ENCODE measurements at places on chromosomes 11 and 22.

- ATAC-seq, result peak; percentile 45
Measured at GRCh38 chr22:42720263-42721044, at the start of gene A4GALT. Gene A4GALT (minus strand): TSS chr22:42720870. CDS start chr22:42693951, 26,919 bp downstream.

GRCh38 chr11:64516226-64516625 is 74.8 kb upstream of the SLC22A12 start:
- ATAC-seq, result no peak

GRCh38 chr11:29448246-29448877 is 568.5 kb downstream of the KCNA4 start:
- no peak for ATAC-seq

DNA sequence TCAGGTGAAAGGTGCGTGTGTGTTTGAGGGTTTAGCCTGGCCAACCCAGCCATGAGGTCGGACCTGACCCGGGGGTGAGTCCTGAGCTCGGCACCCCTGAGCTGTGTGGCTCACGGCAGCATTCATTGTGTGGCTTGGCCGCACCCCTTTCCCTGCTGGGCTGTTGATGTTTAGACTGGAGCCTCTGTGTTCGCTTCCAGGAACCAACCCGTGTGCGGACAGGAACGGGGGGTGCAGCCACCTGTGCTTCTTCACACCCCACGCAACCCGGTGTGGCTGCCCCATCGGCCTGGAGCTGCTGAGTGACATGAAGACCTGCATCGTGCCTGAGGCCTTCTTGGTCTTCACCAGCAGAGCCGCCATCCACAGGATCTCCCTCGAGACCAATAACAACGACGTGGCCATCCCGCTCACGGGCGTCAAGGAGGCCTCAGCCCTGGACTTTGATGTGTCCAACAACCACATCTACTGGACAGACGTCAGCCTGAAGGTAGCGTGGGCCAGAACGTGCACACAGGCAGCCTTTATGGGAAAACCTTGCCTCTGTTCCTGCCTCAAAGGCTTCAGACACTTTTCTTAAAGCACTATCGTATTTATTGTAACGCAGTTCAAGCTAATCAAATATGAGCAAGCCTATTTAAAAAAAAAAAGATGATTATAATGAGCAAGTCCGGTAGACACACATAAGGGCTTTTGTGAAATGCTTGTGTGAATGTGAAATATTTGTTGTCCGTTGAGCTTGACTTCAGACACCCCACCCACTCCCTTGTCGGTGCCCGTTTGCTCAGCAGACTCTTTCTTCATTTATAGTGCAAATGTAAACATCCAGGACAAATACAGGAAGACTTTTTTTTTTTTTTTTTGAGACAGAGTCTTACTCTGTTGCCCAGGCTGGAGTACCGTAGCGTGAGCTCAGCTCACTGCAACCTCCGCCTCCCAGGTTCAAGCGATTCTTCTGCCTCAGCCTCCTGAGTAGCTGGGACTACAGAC is 53.9 kb upstream of the PPP6R3 start:
- no peak for ATAC-seq

GRCh38 chr11:84398017-84398626 is 1112.0 kb upstream of the CCDC90B start:
- peak; percentile 48 for ATAC-seq

- ATAC-seq, result no peak
Measured at GRCh38 chr22:47071807-47072641, 309.6 kb downstream of the TBC1D22A start.

DNA sequence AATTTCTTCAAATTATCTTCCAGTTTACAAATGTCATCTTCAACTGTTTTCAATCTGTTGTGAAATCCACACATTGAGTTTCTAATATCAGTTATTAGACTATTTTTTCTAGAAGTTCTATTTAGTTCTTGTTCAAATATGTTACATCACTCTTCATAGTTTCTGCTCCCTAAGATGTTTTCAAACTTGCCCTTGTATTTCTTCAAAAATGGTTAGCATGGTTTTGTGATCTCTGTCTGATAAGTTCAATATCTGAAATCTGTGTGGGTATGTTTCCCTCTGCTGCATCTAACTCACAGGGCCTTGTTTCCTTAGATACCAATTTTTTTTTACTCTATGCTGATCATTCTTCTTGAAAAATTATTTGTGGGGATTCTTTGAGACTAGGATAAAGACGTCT is 46.2 kb upstream of the SLC36A4 start:
- ATAC-seq, result no peak

GRCh38 chr22:50129121-50129736 is 39.4 kb downstream of the MOV10L1 start:
- no peak for ATAC-seq

DNA sequence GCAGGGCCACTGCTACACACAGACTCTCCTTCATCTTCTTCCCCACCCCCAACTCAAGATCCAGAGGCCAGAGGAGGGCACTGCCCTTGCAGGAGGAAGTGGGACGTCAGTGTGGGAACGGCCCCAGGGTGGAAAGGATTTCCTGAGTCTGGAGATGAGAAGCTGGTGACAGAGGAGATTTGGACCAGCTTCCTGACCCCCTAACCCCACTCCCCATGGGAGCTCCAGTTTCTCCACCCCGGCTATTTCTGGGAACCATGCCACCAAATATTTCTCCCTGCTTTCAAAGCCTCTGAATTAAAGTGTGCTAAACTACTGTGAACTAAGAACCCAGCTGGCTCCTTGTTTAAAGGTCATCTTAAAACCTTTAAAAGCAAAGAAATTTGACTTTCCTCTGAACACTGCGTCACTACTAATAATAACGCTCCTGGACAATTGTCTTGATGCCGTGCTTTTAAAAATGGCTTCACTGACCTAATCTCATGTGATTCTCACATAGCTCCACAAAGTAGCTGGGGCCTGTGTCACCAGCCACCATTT is 46.6 kb downstream of the CWC15 start:
- no peak for ATAC-seq

- ATAC-seq, result no peak
Measured at GRCh38 chr11:72754544-72755155, 2.4 kb upstream of the ARAP1 start.

DNA sequence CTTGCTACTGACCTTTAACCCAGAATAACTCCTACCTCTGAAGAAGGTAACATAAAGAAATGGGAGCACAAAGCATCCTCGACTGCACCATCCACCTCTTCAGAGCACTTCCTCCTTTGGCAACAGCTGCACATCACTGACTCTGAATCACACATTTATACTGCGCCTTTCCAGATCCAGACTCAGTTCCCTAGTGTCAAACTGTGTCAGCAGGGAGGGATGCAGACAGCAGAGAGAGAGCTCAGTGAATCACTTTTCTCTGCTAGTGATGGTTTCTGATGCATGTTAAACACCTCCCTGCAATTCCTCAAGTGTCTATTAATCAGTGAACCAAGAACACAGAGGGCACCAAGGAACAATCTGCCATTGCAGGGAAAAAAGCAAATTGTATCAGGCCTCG is 118.9 kb downstream of the PLEKHA7 start:
- no peak for ATAC-seq

DNA sequence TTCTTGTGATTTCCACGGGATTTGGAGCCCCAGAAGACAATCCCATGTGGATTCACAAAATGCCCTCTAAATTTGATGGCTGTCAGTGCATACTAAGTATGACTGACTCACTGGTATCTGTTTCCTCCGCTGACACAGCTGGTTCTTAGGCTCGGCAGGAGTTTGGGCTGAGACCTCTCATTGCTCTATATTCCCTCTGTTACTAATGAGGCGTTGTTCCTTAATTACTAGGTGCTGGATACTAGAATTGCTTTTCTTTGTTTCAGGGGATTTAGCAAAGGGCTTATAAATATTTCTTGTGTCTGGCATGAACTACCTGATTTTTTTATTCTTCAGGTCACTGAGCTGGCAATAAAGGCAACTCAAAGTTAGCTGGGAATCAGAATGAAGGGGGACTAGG is 53.2 kb upstream of the EHF start:
- no peak for ATAC-seq

GRCh38 chr11:57476757-57477506 is 16.6 kb downstream of the RTN4RL2 start:
- ATAC-seq, result peak; percentile 59

- peak; percentile 34 for ATAC-seq
Measured at GRCh38 chr11:116930177-116930576, 92.8 kb upstream of the APOA1 start.

DNA sequence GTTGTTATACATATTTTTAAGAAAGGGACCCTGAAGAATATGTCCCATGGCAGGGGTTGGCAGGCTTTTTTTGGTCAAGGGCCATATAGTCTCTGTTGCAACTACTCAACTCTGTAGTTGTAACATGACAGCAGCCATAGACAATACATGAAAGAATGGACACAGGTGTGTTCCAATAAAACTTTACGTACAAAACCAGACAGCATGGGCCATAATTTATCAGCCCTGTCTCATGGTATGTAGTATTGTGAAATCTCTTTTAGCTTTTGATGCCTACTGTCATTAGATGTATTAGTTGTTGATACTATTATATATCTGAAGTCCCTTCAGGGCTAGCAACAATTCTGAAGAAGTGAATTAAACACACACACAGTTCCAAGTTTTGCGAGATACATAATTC is 2.6 kb downstream of the ZBED5 start:
- no peak for ATAC-seq

DNA sequence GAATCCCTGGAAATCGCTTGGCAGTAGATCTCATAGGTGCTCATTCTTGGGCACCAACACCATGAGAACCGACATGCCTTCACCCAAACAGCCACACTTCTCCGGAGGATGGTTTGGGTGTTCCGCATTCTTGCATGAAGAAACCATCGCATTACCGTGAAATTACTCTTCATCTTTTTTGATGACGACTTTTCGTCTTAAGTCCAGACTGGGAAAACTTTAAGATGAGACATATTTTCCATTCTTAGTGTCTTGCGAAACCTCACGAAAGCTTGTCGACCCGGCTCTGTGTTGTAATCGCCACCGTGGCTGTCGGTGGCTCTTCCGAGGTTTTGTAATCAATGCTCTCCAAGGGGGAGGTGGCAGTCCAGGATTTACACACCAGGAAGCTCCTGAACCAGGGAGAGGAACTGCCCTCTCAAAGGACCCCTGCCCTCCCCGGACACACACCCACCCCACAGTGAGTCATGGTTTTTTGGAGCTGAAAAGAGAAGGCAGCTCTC is 1.7 kb downstream of the TOM1 start:
- ATAC-seq, result no peak

GRCh38 chr22:32569956-32570355 is 95.3 kb downstream of the FBXO7 start:
- ATAC-seq, result no peak

- ATAC-seq, result no peak
Measured at GRCh38 chr11:17233101-17233500, 25.3 kb upstream of the PIK3C2A start.

- no peak for ATAC-seq
Measured at GRCh38 chr11:125476721-125477120, 19.3 kb downstream of the FEZ1 start.

DNA sequence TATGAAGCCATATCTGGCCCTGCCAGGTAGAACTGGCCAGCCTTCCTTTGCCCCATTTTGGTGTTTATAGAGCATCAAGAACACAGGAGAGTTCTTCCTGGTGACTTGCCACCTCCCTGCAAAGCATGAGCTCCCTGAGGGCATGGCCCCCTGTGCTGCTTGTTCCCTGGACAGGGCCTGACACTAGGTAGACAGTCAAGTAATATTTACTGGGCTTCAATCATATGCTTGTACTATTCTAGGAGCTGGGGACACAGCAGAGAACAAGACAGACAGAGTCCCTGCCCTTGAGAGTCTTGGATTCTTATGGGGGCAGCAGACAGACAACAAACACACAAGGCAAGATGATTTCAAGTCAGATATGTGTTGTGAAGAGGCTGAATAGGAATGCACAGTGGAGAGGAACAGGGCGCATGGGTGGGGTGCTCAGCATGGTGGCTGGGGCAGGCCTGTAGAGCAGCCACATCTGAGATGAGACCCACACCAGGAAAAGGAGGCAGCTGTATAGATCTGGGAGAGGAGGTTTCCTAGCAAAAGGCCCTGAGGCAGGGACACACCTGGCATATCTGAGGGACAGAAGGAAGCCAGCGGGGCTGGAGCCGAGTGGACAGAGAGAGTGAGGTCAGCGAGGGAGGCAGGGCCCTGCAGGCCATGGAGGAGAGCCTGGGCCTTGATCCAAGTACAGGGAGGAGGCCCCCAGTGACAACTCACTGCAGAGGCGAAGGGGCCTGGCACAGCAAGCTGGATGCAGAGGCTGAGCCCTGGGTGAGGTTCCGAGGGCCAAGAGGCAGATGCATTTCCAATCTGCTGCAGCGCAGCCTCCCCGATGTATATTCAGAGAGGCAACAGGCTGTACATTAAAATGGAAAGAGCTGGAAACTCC is 10.2 kb upstream of the CBX6 start:
- no peak for ATAC-seq

GRCh38 chr11:64593156-64594105 is 2.4 kb downstream of the SLC22A12 start:
- ATAC-seq, result no peak

- peak; percentile 48 for ATAC-seq
Measured at GRCh38 chr11:118572981-118573550, 857 bp downstream of the ARCN1 start.

- ATAC-seq, result no peak
Measured at GRCh38 chr11:1387961-1388762, 1.6 kb upstream of the BRSK2 start.

GRCh38 chr11:116353589-116353988 is 419.2 kb downstream of the BUD13 start:
- no peak for ATAC-seq

DNA sequence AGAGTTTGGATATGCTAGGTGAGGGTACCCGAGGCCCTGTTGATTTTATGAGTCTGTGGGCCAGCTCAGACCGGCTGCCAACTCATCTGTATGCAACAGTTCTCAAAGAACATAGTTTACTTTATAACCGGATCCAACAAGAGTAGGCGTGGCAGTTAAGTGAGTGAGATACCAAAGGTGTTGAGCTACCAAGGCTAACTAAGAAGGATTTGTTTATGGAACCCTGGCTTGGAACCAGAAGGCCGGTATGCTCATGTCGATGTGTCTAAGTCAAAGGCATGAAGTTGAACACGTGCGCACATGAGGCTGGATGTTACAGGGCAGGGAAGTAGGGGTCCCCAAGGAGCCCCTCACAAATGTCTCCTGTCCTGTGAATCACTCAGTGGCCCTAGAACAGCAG is at the start of gene KCNJ1:
Gene KCNJ1, minus strand, starts transcription at position 20 of the 400 bp plus-strand sequence. CDS start 27,053 bp downstream, outside the sequence.
- no peak for ATAC-seq

- no peak for ATAC-seq
Measured at GRCh38 chr11:87366346-87366745, 328.6 kb downstream of the TMEM135 start.

GRCh38 chr11:88305430-88305829 is 32.1 kb downstream of the CTSC start:
- ATAC-seq, result no peak

DNA sequence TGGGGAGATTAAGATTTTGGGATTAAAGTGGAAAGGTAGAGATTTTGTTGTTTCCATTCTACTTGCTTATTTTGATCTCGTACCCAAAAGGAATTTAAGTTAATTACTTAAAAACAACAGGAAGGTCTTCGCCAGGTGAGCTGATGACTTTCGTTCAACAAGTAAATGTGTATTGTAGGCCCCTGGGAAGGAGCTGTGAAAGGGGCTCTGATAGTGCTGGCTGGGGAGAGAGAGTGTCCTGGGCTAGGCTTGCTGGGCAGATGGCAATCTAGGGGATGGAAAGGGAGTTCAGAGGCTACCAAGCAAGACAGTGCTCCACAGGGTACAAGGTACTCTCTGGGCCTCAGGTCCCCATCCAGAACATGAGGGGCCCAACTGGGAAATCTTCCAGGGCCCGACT is 189.4 kb downstream of the CEP164 start:
- ATAC-seq, result no peak
